Lung (tissue), 17 donors: ENCODE measurements at places on chromosomes 6 and 20. TPM values are rescaled to one million over a fixed set of nuclear protein-coding genes. Genes with fewer than 3 reads are reported as not detected.
A peak's percentile ranks its signal among the peaks of the same experiment; 100 is the strongest.

- no peak overlapping the region for H3K27ac ChIP-seq
- no peaks in the 10 kb centered on the region for H3K36me3 ChIP-seq
- no peaks in the 10 kb centered on the region for H3K27me3 ChIP-seq
- DNase-seq, result no peak
- H3K4me1 ChIP-seq, result no peaks in the 10 kb centered on the region
These were observed 49.5 kb upstream of the PCSK2 start for GRCh38 chr20:17177341-17177740.

DNA sequence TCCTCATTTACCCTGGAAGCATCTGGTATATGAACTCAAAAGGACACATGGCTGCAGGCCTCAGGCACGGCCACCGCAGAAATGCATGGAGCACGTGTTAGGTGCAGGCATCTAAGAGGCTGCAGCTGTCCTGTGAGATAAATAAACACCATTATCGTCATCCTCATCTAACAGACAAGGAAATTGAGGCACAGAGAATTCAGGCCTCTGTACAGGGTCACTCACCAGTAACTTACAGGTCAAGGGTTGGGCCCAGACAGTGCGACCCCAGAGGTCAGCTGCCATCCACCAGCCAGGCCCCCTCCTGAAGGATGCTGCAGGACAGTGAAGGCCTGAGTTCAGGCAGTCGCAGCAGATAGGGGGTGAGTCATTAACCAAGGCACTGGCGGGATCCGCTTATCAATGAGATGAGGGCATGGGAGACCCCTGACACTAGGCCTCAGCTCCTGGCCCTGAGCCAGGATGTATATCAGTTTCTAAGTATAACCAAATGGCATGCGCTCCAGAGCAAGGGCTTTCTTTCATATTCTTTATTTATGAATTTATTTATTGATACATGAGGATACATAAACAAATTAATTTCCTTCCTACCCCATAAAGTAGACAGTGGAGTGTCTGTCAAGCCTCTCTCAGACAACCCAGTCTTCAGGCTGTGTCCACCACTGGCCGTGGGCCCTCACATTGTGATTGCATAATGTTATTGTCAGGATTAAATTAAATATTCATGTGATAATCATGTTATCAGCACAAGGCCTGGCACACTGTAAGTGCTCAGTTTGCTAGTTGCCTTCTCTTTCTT is 316.9 kb downstream of the QKI start:
- no peak overlapping the region for H3K27ac ChIP-seq
- H3K4me3 ChIP-seq, result no peak overlapping the region
- H3K36me3 ChIP-seq, result no peaks in the 10 kb centered on the region
- no peaks in the 10 kb centered on the region for H3K4me1 ChIP-seq
- no peak for DNase-seq

DNA sequence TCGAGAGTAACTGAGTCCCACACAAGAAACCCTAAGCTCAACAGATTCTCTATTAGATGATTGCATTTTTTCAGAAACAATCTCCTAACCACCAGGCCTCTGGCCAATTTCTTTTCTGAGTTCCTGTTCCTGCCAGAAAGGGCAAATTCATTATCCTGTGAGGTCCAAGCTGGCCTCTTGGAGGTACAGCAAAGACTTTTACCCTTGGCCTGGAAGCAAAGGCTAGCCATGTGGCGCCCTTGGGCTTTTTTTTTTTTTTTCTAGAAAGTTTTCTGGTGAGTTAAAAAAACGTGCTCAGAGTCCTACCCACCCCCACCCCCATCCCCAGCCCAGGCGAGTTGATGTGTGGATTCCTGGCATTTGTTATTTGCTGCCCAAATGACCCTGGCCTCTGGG is 59.0 kb upstream of the EEF1A1 start:
- no peak overlapping the region for H3K4me3 ChIP-seq
- no peaks in the 10 kb centered on the region for H3K36me3 ChIP-seq
- peaks cover 4% of the 10 kb centered on the region for H3K4me1 ChIP-seq

- no peak for DNase-seq
- H3K4me3 ChIP-seq, result no peak overlapping the region
- peaks cover 5% of the 10 kb centered on the region for H3K36me3 ChIP-seq
- H3K4me1 ChIP-seq, result no peaks in the 10 kb centered on the region
- no peaks in the 10 kb centered on the region for H3K27me3 ChIP-seq
These were observed 47.5 kb downstream of the FAM217A start for GRCh38 chr6:4031442-4031841.

GRCh38 chr6:79544939-79545450 is 7.8 kb upstream of the LCA5 start:
- peak; percentile 95 for DNase-seq
- H3K27ac ChIP-seq, result peak overlapping the region; percentile 39
- peaks cover 3% of the 10 kb centered on the region for H3K36me3 ChIP-seq
- peaks cover 9% of the 10 kb centered on the region for H3K4me1 ChIP-seq
- H3K27me3 ChIP-seq, result no peaks in the 10 kb centered on the region
- H3K4me3 ChIP-seq, result no peak overlapping the region

DNA sequence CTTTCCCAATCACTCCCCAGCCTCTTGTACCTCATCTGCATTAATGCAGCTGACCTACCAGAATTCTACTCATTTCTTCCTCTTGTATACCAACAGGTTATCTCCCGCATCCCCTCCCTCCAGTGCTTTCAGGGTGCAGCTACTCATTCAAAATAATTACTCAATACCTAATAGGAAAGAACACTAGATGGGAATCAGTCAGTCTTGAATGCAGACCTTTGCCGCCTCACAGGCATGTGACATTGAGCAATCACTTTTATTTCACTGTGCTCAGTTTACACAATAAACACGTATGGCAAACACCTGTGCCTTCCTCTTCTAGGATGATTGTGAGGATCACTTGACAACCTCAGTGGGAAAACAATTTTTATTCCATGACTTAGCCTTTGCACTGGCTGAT is 13.3 kb downstream of the ZSCAN31 start:
- H3K4me1 ChIP-seq, result no peaks in the 10 kb centered on the region
- H3K27me3 ChIP-seq, result no peaks in the 10 kb centered on the region
- no peak for DNase-seq
- no peak overlapping the region for H3K27ac ChIP-seq

DNA sequence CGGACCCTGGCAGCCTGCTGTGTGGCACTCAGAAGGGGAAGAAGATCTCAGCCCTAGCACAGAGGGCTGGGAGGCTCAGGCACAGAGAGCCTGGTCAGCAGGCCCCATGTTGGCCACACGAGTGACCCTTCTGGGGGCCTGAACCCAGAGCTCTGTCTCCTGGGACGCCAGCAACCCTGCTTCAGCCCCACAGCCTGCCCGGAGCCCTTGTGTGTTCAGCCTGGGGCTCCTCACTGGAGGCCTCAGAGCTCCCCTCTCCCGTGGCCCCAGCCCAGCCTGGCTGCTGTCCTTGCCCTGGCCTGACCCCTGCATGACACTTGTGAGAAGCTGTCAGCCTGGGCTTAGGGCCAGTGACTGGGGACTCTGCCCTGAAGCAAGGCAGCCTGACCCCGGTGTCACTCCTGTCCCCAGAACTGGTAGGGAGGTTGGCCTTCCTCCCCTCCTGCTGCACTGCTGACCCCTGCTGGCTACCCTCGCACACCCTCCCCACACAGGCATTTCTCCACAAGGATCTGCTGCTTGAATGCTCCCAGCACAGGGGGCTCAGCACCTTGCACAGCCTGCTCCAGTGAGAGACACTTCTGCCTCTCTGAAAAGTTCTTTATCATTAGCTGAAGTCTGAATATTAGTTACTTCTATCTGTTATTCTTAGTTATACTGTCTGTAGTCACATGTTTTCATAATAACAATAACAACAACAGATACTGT is 15.4 kb upstream of the IP6K3 start:
- H3K36me3 ChIP-seq, result no peaks in the 10 kb centered on the region
- H3K4me3 ChIP-seq, result no peak overlapping the region
- DNase-seq, result peak; percentile 67
- peaks cover 52% of the 10 kb centered on the region for H3K4me1 ChIP-seq
- no peaks in the 10 kb centered on the region for H3K27me3 ChIP-seq

GRCh38 chr20:34578521-34578920 is 20.0 kb downstream of the MAP1LC3A start:
- H3K27ac ChIP-seq, result peak overlapping the region; percentile 35
- H3K36me3 ChIP-seq, result no peaks in the 10 kb centered on the region
- H3K4me1 ChIP-seq, result peaks cover 28% of the 10 kb centered on the region

GRCh38 chr6:36285797-36286196 is 15.9 kb downstream of the PNPLA1 start:
- H3K36me3 ChIP-seq, result no peaks in the 10 kb centered on the region

DNA sequence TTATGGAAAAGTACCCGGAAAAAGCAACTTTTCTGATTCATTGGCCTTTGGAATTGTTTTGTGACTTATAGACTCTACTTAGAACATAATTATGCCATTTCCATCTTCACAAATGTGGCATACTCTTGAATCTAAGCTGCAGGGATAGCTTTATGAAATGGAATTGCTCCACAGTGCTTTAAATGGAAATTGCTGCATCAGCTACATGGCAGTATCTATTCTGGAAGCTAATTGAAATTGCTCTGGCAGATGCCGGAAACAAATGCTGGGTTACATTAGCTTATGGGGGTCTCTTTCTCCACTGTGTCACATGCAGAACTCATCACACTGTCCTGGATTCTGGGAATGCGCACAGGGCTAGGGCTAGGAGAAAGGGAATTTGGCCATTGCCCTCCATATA is 108.9 kb downstream of the SAMD5 start:
- H3K36me3 ChIP-seq, result no peaks in the 10 kb centered on the region
- peak; percentile 41 for DNase-seq

- H3K36me3 ChIP-seq, result no peaks in the 10 kb centered on the region
- H3K27me3 ChIP-seq, result no peaks in the 10 kb centered on the region
- peaks cover 21% of the 10 kb centered on the region for H3K4me1 ChIP-seq
- DNase-seq, result no peak
These were observed 109.2 kb upstream of the TMEM170B start for GRCh38 chr6:11428371-11428770.

GRCh38 chr20:37914367-37914671 is 11.4 kb downstream of the VSTM2L start:
- H3K4me1 ChIP-seq, result no peaks in the 10 kb centered on the region
- no peak overlapping the region for H3K4me3 ChIP-seq
- no peak overlapping the region for H3K27ac ChIP-seq
- peaks cover 18% of the 10 kb centered on the region for H3K27me3 ChIP-seq
- no peaks in the 10 kb centered on the region for H3K36me3 ChIP-seq

- H3K4me1 ChIP-seq, result no peaks in the 10 kb centered on the region
- no peak for DNase-seq
- H3K27me3 ChIP-seq, result no peaks in the 10 kb centered on the region
- H3K4me3 ChIP-seq, result no peak overlapping the region
- H3K36me3 ChIP-seq, result no peaks in the 10 kb centered on the region
- H3K27ac ChIP-seq, result no peak overlapping the region
These were observed 12.4 kb upstream of the GDAP1L1 start for GRCh38 chr20:44234566-44235317.

DNA sequence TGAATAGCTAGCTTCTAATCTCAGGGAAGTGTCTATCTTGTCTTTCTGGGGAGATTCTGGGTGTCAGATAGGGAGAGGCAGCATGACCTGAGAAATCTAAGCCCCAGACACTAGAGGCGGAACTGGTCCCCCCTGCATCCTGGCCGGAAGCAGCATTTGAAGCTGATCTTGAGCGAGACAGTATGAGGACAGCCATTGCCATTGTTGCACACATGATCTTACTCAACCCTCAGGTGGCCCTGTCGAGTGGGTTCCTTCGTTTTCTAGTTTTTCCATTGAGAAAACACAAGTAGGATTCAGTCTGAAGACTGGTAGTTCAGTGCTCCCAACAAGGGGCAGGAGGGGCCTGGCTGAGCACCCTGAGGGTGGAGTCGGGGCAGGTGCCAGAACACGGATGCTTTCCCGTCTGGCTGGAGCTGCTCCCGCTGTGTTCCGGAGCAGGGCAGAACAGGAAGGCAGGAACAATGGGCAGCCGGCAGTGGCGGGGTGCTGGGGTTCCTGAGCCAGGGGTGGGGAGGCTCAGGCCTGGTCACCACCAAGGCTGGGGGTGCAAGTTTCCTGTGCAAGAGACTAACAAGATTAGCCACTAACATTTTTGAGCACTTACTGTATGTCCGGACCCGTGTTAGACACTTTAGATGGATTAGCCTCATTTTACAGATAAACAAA is 7.9 kb upstream of the SDCBP2 start:
- peaks cover 6% of the 10 kb centered on the region for H3K36me3 ChIP-seq
- no peak overlapping the region for H3K4me3 ChIP-seq
- peaks cover 14% of the 10 kb centered on the region for H3K4me1 ChIP-seq
- H3K27me3 ChIP-seq, result no peaks in the 10 kb centered on the region

- peak overlapping the region; percentile 13 for H3K4me3 ChIP-seq
- peak overlapping the region; percentile 39 for H3K27ac ChIP-seq
- DNase-seq, result peak; percentile 85
- H3K4me1 ChIP-seq, result peaks cover 13% of the 10 kb centered on the region
These were observed 32.1 kb upstream of the NR2E1 start for GRCh38 chr6:108133594-108134179.

DNA sequence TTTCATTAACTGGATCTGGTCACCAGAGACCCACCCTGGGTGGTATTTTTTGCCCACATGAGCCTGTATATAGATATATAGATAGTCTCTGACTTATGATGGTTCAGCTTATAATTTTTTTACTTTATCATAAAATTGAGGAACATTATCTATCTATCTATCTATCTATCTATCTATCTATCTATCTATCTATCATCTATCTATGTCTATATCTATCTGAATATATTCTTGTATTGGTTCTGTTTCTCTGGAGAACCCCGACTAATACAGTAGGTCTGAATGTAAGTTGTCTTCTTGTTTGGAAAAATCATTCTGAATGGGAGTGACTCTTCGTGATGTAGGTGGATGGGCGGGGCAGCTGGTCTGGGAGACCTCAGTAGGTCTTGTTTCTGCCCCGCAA is 13.3 kb upstream of the CDKN1A start:
- no peaks in the 10 kb centered on the region for H3K27me3 ChIP-seq
- H3K36me3 ChIP-seq, result no peaks in the 10 kb centered on the region
- DNase-seq, result no peak
- no peak overlapping the region for H3K27ac ChIP-seq
- peaks cover 5% of the 10 kb centered on the region for H3K4me1 ChIP-seq
- H3K4me3 ChIP-seq, result no peak overlapping the region

DNA sequence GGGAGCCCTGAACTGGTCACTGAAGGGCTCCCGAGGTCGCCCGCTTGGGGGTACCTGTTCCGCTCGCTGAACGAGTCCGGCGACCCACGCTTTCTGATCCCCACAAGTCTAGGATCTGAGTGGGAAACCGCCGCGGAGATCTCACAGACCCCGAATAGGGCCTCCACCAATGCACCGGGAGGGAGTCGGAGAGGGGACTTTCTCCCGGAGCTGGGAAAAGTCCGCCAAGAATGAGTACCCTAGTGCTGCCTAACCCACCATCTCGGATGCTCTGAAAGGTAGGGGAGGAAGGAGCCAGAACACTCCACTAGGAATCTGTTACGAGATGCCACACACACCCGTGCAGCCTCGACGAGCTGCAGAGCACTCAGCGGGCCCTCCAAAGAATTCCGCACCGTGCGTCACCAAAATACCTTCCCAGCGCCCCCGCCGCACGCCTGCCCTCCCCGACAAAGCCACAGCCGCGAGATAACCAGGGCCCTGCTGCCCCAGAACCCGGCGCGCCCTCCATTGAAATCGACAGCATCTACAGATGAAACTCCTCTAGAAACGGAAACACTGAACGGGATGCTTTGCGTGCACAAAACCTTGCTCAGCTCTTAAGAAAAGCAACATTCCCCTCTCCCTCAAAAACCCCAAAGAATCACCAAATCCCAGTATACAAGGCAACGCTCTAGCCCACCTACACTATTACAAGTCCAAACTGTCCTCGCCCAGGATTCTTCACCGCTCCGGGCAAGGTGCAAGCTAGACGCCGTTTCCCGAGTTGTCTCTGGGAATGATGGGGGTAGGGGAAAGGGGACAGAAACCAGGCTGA is 686 bp downstream of the COL12A1 start:
- peak overlapping the region; percentile 53 for H3K4me3 ChIP-seq
- H3K4me1 ChIP-seq, result peaks cover 61% of the 10 kb centered on the region
- H3K27me3 ChIP-seq, result no peaks in the 10 kb centered on the region
- H3K36me3 ChIP-seq, result no peaks in the 10 kb centered on the region
- H3K27ac ChIP-seq, result peak overlapping the region; percentile 84

RSPO3 gene
- 5.5 TPM for total RNA-seq

AHCY gene
- total RNA-seq, result 40.2 TPM

GTSF1L gene
- not detected for total RNA-seq

CPXM1 gene
- 29.1 TPM for total RNA-seq

OPRL1 gene
- total RNA-seq, result 2.5 TPM

ATP9A gene
- 43.6 TPM for total RNA-seq
